Activated T-cell treated with anti-CD3 and anti-CD28 coated beads for 48 hours (primary cell): ENCODE measurements at places on chromosomes 12 and 14.

DNA sequence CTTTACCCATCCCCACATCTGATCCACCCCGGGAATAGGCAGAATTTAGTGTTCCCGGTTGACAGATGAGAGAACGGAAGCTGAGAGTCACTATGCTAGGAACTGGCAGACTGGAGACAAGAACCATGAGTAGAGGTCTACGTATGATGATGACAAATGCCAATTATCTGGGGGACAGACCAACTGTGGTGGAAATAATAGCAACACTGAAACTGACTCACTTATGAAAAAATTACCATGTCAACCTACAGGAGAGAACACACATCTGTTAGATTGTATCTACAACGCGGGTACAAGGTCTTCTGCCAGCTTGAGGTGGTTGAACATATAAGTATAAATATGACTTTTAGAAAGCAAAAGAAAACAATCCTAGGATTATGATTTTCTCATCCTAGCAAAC, 15.4 kb upstream of the SELPLG start:
- DNase-seq, result no peak

DNA sequence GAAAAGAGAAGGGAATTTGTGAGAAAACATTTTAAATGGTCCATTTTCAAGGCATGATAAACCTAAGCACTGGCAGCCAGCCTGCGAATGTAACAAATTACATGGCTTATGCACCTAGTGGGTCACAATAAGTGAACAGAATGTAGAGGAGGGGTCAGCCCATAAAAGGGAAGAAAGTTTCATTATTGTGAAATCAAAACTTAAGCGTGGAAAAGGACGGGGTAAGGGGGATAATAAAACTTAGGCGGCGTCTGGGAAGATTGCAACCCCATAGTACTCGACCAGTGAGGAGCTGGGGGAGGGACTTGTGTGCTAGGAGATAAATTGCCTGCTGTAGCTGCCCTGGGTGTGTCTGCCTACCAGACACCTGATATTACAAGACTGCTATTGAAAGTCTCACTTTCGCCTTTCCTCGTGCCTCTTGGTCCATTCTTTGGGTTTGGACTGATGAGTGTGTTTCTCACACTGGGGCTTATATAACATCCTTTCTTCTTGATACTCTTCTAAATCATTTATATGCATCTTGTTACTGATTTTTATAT, 40.6 kb downstream of the ZDHHC17 start:
- DNase-seq, result no peak

GRCh38 chr12:12017135-12017581, 53.6 kb upstream of the BCL2L14 start:
- no peak for DNase-seq

GRCh38 chr12:46153268-46153872, 115.5 kb downstream of the SLC38A1 start:
- no peak for DNase-seq

DNA sequence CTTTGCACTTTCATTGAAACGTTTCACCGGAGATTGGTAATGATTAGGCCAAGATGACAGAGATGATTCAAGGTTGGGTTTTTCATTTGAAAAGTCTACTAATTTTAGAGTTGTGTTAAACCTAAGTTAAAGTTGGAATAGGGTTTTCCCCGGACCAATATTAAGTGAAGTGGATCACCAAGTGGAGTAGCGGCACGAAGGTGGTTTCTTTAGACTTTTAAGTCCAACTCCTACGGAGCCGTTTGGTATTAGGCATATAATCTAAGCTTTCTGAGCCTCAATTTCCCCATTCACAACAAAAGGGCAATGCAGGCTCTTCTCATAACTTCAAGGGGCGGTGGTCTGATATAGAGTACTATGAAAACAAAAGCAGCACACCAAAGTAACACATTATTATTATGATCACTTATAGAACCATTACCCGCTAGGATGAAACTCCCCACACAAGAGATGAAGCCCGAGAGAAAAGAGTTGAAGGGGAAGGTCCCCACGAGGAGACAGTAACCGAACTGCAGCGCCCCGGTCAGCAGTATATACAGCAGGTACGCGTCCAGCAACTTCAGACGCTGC, 413 bp downstream of the DAD1 start:
- DNase-seq, result no peak

- DNase-seq, result no peak
These were observed 5.7 kb upstream of the CCND2 start for GRCh38 chr12:4267704-4268328.

- DNase-seq, result no peak
These were observed 220.9 kb upstream of the LRFN5 start for GRCh38 chr14:41385797-41386196.

DNA sequence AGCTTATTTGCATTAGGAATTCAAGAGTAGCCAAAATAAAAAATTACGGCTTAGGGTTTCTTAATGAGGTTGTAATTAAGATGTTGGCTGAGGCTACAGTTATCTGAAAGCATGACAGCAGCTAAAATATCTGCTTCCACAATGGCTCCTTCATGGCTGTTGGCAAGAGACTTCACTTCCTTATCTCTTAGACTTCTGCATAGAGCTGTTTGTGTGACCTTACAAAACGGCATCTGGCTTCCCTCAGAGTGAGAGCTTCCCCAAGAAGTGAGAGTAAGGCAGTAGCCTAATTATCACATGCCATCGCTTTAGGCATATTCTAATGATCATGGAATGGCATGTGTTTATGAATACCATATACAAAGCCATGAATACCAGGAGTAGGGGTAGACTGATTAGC, 57.6 kb downstream of the CCDC59 start:
- no peak for DNase-seq

- no peak for DNase-seq
These were observed 16.2 kb upstream of the AACS start for GRCh38 chr12:125049093-125049458.

- DNase-seq, result no peak
These were observed 60.6 kb downstream of the ADGRD1 start for GRCh38 chr12:131014343-131014742.

DNA sequence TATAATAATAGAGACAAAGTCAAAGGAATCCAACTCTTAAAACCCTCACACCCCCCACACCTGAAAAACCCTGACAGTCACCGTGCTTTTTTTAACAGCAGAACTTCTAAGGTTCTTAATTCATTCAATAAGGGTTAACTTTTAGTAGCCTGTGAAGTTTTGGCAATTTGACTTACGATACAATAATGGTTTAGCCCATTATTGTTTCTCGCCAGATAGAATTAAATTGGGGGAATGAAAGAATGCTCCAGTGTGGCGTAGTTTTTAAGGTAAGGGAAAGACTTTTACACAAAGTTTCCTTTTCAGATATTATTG, 604 bp upstream of the MAGOHB start:
- DNase-seq, result no peak

DNA sequence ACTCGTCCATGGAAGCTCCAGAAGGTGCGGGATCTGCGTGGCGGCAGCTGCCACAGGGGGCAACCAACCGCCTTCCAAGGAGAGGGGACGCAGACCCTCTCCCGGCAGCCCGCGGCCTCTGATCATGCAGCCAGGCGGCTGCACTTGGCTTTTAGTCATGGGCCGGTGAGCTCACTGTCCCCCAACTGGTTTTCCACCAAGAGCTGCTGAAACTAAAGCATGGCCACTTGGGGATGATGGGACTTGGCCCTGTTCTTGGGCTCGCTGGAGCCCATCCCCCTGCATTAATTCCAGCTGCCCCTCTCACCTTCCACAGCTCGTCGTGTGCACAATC, 39.1 kb downstream of the CCDC85C start:
- DNase-seq, result no peak

DNA sequence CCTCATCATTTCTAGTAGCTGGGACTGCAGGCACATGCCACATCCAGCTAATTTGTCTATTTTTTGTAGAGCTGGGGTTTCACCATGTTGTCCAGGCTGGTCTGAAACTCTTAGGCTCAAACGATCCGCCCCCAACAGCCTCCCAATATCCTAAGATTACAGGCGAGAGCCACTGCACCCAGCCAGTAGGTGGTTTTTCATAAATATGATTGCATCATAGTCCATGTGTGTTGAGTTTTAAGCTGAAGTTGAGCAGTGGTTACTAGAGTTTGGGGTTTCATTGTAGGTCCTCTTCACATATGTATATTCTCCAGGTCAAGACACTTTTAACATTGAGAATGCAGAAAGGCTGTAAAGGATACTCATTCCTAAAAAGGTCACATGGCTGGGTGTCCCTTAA, 13.1 kb upstream of the TNS2 start:
- DNase-seq, result no peak

- DNase-seq, result no peak
These were observed 105.2 kb downstream of the BICD1 start for GRCh38 chr12:32211900-32212156.

DNA sequence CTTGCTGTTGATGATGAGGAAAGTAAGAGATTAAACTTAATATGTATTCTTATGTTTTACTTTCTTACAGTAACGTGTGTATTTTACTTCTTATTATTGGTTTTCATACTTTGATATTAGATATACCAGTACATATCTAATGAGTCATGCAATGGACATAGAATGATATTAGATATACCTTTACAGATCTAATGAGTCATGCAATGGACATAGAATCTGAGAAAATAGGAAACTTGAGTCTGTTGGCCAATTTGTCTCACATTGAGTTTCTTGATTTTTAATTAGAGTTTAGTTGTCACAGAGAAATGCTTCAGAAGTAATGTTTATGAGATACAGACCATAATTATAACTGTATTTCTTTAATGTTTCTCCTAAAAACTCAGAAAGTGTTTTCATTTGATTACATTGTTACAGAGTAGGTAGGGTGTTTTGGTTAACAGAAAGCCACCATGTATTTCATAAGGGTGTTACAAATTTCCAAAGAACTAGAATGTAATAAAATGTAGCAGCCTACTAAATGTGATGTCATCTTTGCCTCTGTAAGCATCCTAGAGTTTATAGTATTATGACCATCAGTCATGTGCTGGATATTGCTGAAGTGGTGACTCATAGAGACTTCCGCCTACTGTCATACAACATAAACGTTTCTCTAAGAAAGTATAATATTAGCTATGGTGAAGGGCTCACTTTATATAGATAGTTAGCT, 3.0 kb downstream of the GAS2L3 start:
- DNase-seq, result no peak

DNA sequence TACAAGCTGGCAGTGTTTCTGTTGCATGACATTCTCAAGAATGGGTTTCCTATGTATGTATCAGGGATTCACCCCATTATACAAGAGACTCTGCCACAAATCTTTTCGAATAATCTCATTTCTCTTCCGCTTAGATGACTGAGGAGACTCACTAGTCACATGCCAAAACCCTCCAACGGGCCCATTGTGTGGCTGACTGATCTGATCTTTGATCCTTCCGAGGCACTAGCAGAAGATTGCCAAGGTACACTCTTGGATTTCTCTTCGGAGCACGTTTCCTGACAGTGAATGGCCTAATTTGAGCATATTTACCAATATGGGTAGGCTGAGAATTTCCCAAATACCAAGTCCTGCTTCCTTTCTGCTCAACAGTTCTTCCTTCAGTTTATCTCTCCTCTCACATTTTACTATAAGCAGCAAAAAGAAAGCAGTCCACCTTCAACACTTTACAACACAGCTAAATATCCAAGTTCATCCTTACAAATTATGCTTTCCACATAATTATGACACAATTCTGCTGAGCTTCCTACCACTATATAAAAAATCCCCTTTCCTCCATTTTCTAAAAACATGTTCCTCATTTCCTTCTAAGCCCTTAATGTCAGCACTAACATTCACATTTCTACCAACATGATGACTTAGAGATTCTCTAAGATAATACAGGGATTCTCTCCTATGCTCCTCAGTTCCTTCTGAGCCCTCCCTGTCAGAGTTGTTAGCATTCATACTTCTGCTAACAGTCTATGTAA, 11.0 kb downstream of the PRPH start:
- no peak for DNase-seq

GRCh38 chr12:52164624-52165023, 27.2 kb downstream of the KRT80 start:
- DNase-seq, result no peak

DNA sequence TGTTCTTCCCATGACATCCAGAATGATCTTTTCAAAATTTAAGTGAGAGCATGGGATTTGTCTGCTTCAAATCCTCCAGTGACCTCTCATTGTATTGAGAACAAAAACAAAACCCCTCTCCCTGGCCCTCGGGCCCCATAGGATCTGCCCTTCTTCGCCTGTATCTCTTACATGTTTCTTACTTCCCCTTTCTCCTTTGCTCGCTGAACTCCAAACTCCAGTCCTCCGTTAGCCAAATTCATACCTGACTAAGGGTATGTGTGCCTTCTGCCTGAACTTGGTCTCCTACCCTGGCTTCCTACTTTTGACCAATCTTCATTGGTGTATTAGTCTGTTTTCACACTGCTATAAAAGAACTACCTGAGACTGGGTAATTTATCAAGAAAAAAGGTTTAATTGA, 13.2 kb upstream of the TSPAN11 start:
- no peak for DNase-seq

- DNase-seq, result no peak
These were observed 170.0 kb upstream of the RMST start for GRCh38 chr12:97292588-97292987.

- DNase-seq, result no peak
These were observed 509.6 kb upstream of the USP15 start for GRCh38 chr12:61750604-61751003.

GRCh38 chr14:69484444-69485314, at the start of gene PLEKHD1:
Gene PLEKHD1 (plus strand): TSS chr14:69484728. CDS start chr14:69484966, 238 bp downstream.
- no peak for DNase-seq

GRCh38 chr14:50726372-50727107, 58.4 kb upstream of the SAV1 start:
- DNase-seq, result no peak

DNA sequence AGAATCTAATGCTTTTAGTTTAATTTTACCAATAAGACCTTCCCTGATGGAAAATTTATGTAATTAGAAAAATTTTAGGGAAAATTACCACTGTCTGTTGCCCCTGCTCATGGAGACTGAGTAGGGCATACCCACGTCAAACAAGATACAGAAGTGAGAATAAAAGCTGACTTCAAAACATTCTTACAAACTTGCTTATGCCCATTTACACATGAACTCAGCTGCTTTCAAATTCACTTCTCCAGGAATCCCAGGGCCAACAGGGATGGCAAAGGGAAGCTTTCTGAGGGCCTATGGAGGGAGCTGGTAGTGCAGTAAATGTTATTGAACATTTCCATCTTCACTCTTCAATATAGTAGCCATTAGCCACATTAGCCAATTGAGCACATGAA, 4.8 kb upstream of the NINJ2 start:
- no peak for DNase-seq

GRCh38 chr12:94190623-94191022, 42.2 kb downstream of the PLXNC1 start:
- DNase-seq, result no peak

- DNase-seq, result peak; percentile 6
These were observed 790 bp downstream of the NEDD1 start for GRCh38 chr12:96907671-96908422.

- DNase-seq, result no peak
These were observed 183.8 kb downstream of the CALM1 start for GRCh38 chr14:90580377-90581335.

DNA sequence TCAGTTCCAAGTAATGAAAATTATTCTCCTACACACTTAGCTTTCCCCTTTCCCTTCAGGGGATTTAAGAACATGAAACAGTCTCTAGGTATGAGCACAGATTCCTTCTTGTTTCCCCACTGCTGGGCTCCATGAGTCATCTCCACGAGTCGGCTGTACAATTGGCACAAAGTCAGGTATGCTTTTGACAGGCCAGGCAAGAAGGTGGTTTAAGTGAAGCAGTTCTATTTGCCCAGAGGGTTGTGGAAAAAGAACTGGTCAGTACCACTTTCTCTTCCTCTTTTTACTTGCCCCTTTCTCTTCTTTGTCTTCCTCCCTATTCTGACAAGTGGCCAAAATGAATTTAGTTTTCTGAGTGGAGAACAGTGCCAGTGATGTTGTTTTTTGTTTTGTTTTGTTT, 16.3 kb downstream of the DYNC1H1 start:
- no peak for DNase-seq
